Retina (tissue), 1 donor: ENCODE measurements at places on chromosomes 2 and 18.

GRCh38 chr2:142445551-142446072 is 314.8 kb upstream of the LRP1B start:
- no peak for DNase-seq

- no peak for DNase-seq
These were observed 32.0 kb downstream of the RAB31 start for GRCh38 chr18:9740071-9740470.

DNA sequence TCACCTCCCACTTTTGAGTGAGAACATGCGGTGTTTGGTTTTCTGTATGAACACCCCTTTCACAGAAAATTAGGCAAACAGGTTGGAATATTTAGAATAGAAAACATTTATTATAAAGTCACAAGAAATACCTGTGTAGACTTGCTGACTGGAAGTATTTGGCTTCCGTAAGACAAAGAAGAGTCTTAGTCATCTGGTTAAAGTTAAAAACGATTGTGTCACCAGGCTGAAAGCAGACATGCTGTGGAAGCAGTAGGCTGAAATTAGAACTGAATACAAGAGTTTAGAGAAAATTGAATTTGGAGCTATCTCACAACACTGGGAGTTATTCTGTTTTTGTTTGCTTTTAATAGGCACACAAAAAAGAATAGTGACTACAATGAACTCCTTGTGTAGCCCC is 16.2 kb upstream of the CLASP1 start:
- no peak for DNase-seq

DNA sequence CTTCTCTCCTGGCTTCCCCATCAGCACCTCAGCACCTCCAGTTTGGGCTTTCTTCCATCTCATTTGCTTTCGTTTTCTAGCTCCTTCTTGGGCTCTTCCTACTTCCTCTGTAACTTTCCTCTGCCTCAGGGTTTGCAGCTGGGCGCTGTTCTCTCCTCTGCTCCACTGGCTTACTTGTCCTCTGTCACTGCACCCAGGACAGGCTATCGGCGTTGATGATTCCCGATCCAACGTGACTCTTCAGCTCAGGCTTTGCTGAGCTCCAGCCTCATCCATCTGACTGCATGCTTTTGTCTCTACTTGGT is 362.4 kb downstream of the CYRIA start:
- no peak for DNase-seq

DNA sequence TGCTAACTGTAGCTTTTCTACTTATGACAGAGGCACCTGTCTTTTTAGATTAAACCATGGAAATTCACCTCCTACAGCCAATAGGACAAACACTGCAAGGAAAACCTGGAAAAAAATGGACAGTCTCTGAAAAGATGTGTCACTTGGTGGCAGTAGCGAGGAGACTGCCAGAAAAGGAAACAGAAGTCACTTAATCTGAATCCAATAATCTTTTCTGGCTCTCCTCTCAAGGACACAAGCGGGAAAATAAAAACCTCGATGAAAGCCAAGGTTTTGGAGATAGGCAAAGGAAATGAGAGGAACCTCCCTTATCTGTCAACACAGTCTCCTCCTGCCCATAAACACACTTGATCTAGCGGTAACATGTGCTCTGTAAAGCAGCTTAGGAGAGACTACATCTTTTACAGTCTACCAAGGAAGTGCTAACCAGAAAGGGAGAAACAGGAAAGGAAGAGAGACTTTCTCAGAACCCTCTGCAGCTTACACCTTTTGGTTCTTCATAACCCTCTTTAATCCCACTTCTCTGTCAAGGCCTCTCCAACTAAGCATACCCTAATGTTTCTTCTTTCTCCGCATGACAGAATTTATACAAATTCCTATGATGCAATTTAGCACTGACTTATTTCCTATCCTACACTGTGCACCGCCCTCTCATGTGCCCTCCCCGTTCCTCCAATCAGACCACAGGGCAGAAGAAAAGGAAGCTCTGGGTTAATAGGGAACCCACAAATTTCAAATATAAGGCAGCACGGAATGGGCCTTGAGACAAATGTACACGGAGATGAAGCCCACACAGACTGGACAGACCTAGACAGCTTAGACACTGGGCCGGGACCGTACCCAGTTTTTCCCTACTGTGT is 52.8 kb downstream of the CLASP1 start:
- peak; percentile 41 for DNase-seq

GRCh38 chr2:121284463-121285449 is at the start of gene TFCP2L1:
Gene TFCP2L1, minus strand, starts transcription at chr2:121285202. Its CDS starts 93 bp downstream, at chr2:121285109.
- DNase-seq, result peak; percentile 50

DNA sequence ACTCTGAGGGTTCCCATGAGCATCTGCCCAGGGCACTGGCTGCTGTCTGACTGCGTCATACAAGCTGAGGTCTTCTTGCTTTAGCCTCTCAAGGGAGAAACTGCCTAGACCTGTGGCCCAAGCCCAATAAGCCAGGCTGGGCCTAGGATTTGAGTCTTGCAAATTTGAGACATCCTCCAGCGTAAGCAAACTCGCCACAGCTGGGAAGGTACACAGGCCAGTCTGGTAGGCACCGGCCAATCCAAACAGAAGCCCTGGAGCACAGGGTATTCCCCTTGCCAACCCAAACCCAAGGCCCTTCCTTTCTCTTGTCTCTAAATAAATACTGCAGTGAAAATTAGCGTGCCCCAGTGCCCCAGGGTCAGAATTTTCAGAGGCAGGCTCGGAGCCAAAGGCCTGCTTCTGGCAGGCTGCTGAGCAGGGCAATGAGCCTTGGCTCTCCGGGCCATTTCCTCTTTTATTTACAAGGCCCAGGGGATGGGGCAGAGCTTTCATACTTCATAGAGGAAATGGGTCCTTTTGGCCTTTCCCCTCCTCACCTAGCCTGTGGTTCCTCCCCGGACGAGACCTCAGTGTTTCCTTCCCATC is 33.3 kb downstream of the POLR1A start:
- no peak for DNase-seq

- DNase-seq, result no peak
These were observed 406.6 kb upstream of the MMADHC start for GRCh38 chr2:149994057-149994728.

DNA sequence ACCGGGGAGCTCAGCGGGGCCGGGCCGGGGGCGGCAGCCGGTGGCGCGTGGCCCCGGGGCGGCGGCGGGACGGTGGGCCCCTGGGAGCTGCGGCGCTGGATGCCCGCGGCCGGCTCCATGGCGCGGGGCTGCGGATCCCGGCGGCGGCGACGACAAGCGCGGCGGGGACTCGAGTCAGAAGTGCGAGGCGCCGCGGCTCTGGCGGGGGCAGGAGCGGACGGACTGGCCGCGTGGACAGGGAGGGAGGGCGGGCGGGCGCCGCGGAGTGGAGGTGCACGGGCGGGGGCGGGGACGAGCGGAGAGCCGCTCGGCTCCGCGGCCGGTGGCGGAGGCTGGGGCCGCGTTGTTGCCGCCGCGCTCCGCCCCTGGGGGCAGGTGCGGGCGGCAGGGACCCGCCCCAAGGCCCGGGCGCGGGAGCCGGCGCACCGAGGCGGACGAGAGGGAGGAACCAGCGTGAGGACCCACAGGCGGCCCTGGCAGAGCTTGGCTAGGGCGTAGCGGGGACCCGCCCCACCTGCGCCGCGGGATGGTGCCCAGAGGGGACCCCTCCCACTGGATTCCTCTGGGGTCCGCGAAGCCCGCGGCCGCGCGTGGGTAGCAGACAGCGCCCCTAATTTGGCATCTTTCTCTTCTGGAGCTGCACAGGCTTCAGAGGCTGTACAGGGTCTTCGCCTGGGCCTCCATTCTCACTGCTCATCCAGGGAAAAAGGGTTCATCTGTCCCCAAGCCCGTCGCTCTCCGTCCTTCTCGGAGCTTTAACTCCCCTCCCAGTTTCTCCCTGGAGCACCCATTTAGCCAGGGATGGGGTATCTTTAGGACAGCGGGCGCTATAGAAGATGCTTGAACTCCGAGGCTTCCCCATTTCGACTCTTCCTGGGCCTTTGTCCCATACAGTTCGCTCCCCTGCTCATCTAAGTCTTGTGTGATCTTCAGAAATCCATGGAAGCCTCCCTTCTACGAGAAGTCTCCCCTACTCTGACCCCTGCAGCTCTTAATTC is at the start of gene TMEM163:
Gene TMEM163 (minus strand): TSS at position 184 of the 998 bp plus-strand sequence.
- DNase-seq, result peak; percentile 72

DNA sequence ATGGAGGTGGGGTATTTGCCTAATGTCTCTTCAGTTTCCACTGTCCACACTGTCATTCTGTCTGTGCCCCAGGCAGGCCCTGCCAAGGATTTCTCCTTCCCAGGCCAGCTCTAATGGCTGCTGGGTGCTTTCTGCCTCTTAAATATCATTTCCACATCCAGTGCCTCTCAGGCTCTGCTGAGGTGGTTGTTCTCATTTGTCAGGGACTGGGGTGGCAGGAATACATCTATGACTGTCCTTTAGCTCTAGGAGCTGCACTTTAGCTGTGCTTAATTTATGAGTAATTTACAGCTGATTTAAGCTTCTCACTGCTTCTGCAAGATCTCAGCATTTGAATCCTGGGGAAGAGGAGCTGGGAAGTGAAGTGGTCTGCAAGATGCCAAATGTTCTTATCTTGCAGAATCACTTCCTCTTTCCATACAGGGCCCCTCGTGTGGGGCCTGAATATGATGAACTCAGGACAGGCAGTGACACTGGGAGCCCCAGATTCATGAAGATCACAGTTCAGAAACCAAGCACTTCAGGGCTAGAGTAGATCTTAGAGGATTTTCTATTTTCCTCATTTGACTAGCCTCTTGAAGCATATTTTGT is 150.2 kb downstream of the FSHR start:
- no peak for DNase-seq

DNA sequence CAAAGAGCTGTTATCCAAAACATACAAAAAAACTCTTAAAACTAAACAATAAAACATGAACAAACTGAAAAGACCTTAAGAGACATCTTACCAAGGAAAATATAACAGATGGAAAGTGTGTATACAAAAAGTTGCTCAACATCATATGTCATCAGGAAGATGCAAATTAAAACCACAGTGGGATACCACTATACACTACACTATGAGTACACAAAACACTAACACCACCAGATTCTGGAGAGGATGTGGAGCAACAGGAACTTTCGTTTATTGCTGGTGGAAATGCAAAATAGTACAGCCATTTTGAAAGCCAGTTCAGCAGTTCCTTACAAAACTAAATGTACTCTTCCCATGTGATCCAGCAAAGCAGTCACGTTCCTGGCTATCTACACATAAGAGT is 221.4 kb downstream of the CMPK2 start:
- DNase-seq, result no peak

DNA sequence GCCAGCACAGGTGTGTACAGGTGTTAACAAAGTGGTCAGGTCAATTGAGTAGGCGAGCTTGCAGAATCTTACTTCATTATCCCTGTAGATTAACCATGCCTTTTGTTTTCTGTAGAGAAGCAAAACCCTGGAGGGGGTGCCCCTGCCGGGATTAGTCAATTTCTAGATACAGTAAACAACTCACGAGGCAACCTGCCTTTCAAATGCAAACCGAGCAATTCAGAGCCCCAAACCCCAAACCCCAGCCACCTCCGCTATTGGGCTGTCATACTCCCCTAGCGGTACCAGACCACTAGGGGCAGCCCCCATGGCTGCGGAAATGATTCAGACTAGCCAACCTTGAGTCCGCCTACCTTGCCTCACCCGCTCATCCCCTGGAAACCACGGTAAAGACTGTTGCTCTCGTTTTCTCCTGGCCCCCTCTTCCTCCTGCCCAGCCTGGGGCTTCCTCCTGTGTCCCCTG is 61.4 kb upstream of the KIF5C start:
- DNase-seq, result no peak

DNA sequence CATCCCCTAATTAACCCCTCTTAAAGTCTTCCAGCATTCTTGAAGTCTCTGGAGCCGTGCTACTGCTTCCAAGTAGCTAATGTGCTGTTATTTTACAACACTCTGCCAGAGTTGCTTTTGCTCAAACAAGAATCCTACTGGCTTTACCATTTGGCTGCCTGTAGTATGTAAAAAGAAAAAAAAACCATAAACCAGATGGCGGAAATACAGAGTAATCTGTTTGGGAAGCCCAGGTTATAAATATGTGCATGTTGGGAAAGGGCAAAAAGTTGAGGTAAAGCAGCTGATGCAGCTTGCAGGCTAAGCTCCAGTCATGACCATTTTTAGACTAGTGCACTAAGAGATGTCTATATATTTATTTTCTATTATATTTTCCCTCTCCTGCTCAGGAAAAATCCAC is 313.2 kb upstream of the ETAA1 start:
- no peak for DNase-seq

DNA sequence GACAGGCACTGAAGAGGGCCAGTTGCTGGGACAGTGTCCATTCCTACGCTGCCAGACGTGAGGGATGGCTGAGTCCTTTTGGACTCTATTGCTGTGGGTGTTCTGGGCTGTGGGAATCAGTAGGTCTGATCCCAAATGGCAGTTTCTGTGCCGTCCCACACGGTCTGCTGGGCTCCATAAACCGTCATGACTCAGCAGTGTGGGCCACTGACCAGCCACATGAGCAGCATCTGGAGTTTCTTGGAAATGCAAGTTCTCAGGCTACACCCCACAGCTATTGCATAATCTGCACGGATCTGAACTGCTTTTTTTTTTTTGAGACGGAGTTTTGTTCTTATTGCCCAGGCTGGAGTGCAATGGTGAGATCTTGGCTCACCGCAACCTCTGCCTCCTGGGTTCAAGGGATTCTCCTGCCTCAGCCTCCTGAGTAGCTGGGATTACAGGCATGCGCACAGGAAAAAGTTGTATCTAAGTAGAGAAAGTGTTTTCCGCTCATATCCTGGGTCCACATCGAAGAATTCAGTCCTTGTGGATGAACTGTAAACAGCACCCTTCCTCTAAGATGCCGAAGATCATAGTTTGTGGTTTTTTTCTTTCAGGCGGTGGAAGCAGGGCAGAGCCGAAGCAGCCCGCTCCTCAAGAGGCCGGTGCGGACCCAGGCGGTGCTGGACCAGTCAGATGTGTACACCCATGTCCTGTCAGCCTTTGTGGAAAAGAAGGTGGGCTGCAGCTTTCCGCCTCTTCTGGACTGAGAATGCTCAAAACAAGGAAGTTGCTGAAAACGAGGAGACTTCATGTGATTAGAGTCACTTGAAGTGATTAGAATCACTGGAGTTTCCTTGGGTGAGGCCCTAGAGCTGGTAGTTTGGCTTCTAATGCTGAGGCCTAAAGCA is 25.5 kb downstream of the RMC1 start:
- DNase-seq, result no peak

GRCh38 chr2:218169757-218170546 is 3.2 kb upstream of the CXCR1 start:
- DNase-seq, result no peak

GRCh38 chr2:47457268-47457667 is 54.3 kb downstream of the MSH2 start:
- DNase-seq, result peak; percentile 26

GRCh38 chr18:21930177-21930576 is 189.6 kb downstream of the MIB1 start:
- no peak for DNase-seq

DNA sequence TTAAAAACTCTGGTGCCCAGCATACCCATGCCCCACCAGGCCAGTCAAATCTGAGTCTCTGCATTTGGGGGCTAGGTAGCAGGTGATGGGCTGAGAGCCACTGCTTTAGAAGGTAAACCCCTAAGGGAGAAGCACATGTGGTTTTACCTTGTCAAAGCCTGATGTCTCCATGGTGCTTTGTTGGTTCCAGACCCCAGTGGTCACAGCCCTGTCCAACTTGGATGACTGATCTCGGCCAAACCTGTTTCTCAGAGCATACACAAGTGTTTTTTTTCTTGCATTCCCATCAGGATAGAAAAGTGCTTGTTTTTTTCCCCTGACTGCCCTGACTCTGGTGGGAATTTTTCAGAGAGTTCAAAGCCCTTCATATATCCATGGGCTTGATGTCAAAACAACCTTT is 13.5 kb downstream of the PLB1 start:
- no peak for DNase-seq
